Ascending aorta (tissue), 2 donors: ENCODE measurements at places on chromosomes 7 and 10. TPM values are rescaled to one million over a fixed set of nuclear protein-coding genes. Genes with fewer than 3 reads are reported as not detected.

The FGL2 gene
- total RNA-seq, result 77.9 TPM

The FKBP9 gene
- 302 TPM for total RNA-seq

The CNTNAP2 gene
- not detected for total RNA-seq

The OR2A42 gene
- not detected for total RNA-seq

The STEAP2 gene
- total RNA-seq, result 18.7 TPM

The SLC26A4 gene
- 4.7 TPM for total RNA-seq

The ZSCAN25 gene
- total RNA-seq, result 10.3 TPM

The FLNC gene
- total RNA-seq, result 117 TPM

The C7orf33 gene
- not detected for total RNA-seq

The PRR15 gene
- total RNA-seq, result not detected

The PRKRIP1 gene
- total RNA-seq, result 23.6 TPM

DNA sequence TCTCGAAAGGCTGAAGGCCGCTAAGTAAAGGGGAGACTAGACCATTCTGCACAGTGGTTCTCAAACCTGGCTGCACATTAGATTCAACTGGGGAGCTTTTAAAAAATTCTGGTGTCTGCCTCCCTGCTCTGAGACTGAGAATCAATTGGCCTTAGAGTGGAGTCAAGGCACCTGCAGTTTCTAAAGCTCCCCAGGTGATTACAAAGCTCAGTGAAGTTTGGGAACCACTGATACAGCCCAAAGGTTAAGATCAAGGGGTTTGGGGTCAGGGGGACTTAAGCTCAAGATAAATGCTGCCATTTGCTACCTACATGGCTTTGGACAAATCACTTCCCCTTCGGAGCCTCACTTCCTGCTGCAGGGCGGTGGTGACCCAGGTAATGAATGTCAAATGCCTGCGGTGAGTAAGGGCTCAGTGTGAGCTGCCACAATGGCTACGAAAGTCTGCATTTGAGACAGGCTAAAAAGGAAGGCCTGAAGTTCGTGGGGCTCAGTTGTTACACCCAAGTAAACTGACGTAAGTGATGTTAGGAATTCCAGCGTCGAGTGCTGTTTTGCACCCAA, 72.3 kb downstream of the TLL2 start:
- no peak for DNase-seq

GRCh38 chr7:28754027-28754426, 204.1 kb downstream of the TRIL start:
- no peak for DNase-seq

GRCh38 chr10:126137562-126138221, 241.3 kb downstream of the FANK1 start:
- no peak for DNase-seq

DNA sequence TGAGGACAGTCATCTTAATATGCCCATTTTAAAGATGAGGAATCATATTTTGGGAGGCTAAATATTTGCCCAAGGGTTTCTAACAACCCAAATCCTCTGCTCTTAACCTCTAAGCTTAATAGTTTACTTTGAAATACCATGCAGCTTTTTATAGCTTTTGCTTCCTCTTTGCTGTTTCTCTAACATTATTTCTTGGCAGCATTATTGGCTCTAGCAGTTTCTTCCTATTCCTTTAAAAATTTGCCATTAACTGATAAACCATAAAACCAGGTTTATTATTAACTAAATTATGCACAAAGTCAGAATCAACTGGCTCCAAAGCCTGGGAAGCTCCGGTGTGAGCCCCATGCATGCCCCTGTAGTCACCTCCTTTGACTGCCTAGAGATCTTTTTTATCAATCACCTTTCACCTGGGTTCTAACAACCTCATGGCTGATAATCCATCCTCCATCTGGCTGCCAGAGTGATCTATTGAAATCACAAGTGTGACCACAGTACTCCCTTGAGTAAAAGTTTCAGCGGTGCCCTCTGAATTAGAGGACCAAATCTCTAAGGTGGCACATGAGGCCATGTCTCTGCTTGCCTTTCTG, 62.4 kb downstream of the ITGB8 start:
- no peak for DNase-seq

GRCh38 chr10:99396471-99396870, 34.0 kb downstream of the GOT1 start:
- DNase-seq, result no peak

DNA sequence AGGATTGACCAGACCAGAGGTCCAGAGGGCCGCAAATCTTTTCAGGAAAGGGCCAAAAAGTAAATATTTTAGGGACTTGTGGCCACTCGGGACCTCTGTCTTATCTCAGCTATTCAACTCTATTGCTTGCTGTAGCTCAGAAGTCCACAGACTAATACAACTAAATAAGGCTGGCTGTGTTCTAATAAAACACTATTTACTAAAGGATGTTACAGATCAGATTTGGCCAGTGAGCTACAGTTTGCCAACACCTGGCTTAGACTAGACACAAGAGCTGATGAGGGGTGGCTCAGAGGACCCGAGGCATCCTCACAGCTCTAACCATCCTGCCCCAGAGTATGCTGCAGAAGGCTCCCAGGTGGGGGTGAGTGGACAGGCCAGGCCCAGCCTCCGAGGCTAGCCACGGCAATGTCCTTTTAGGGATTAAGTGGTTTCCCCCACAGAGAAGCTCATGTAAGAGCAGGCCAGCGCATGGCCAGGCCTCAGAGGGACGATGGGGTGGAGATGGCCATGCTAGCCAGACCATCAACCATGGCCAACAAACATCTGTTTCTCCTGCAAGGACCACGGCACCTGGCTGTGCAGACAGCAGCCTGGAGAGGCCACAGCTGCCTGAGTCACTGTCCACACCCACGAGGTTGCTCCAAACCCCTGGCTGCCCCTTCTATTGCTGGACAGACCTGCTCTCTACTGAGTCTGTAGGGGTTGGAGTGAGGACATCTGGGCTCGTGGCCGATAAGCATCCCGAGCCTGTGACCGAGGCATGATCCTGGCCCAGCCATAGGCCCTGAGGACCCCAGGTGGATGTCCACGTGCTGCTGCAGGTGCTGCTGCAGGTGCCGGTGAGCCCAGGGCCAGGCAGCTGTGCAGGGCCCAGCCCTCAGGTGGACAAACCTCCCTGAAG, 76.5 kb downstream of the AFAP1L2 start:
- DNase-seq, result no peak

- DNase-seq, result no peak
Observed at GRCh38 chr7:151940048-151940811, 16.0 kb upstream of the GALNTL5 start.

GRCh38 chr7:100545360-100546128, 6.5 kb downstream of the AGFG2 start:
- peak; percentile 91 for DNase-seq

GRCh38 chr7:48041653-48041970, 6.3 kb downstream of the C7orf57 start:
- DNase-seq, result no peak

- no peak for DNase-seq
Observed at GRCh38 chr10:109744020-109744419, 179.3 kb downstream of the XPNPEP1 start.

- no peak for DNase-seq
Observed at GRCh38 chr10:59281861-59282260, 80.5 kb downstream of the FAM13C start.

DNA sequence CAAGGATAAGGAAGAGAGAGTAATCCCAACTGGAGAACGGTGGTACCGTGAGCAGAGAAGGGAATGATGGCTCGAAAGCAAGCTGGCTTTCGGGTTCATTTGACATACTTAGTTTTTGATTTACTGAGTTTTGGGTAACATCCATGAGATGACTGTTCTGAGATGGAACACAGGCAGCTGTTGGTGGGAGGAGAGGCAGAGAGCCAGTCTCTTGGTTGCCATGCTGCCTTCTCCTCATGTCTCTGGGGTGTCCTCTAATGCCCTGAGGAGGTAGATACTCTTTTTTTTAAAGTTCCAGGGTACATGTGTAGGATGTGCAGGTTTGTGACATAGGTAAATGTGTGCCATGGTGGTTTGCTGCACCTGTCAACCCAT, 76.4 kb upstream of the NRP1 start:
- DNase-seq, result no peak

DNA sequence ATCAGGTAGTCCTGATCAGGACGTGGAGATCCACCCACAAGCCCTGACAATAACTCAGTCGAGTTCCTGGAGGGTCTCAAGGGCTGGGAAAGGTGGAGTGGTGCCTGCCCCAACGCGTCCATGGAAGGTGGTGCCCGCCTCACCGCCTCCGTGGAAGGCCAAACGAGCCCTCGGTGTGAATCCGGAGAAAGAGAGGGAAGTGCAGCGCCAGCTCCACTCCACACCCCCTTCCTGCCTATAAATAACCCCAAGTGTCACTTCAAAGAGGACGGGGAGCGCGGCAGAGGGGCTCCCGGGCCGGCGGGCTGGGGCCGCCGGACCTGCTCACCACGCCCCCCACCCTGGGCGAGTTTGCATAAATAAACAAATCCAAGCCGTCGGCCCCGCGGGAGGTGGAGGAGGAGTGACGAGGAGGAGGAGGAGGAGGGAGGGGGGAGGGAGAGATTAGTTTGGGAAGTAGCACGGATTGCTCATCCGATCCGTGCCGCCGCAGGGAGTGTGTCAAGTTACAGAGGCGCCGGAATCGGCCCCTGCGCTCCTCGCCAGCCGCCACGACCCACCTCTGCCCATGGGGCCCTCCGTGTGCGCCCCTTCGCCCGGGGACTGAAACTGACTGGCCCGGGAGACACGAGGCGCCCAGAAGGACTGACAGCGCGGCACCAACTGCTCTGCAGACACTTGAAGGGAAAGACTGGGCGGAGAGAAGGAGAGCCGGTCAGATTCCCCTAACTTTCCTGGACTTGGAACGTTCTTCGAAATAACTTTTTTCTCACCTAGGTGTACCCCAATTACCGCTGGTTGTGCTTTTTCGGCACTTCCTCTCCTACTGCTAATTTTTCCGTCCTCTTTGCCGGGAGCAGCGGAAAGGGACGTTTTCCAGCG, at the start of gene COL13A1:
COL13A1 (plus strand) TSS at position 473 of the 882 bp plus-strand sequence. CDS start 518 bp downstream, outside the sequence.
- no peak for DNase-seq

DNA sequence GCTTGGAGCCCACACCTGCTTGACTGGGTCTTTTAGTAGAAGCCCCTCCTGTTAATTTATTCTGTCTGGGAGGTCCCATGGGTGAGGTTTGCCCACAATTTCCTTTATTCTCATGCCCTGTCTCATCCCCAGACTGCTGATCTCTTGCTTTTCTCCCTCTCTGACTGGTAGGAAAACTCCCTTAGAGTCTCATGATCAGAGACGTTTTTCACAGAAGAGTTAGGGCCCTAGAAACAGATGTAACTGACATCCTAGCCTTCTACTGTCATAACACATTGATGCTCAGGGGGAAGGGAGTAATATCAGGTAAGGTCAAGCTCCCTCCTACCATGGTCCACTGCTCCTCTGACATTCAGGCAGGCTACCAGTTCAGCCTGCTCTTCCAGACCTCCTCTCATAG, 43.7 kb upstream of the WASL start:
- no peak for DNase-seq

DNA sequence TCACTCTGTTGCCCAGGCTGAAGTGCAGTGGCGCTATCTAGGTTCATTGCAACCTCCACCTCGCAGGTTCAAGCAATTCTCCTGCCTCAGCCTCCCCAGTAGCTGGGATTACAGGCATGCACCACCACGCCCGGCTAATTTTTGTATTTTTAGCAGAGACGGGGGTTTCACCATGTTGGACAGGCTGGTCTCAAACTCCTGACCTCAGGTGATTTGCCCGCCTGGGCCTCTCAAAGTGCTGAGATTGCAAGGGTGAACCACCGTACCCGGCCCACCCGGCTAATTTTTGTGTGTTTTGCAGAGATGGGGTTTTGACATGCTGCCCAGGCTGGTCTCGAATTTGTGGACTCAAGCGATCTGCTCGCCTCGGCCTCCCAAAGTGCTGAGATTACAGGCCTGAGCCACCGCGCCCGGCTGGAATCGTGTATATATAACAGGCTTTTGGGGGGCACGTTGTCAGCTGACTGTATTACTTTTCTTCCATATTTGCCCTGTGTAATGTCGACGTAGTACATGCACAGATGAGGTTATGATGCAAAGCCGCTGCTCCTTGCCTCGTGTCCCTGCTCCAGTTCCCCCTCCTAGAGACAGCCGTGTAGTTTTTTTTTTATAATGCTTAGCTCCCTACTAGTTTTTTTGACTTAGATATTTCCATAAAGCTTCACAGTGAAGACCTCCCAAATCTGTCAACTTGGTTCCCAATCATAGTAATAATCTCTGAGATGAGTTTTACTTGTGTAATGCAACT, 883 bp upstream of the TRA2A start:
- no peak for DNase-seq

DNA sequence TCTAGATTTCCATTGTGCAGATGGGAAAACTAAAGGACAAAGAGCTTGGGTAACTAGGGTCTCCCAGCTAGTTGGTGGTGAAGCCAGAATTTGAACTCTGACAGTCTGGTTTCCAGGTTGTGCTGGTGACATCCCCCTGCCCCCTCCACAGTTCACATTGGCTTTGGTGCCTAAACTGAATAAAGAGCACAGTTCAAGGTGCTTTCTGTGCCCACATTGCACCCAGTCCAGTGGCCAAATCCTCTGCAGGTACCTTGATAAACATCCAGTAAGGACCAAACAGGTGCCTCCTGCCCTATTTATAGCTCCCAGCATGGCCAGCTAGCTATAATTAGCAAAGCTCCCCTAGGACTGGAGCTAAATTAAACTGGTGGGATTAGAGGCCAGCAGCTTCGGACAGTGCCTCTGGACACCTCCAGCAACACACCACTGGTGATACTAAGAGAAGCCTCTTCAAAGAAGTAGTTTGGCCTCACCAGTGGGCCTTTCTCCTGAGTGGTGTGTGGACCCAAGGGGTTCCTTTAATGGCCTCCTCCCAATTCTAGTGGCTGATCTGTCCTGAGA, 59.9 kb downstream of the KCNMA1 start:
- no peak for DNase-seq

DNA sequence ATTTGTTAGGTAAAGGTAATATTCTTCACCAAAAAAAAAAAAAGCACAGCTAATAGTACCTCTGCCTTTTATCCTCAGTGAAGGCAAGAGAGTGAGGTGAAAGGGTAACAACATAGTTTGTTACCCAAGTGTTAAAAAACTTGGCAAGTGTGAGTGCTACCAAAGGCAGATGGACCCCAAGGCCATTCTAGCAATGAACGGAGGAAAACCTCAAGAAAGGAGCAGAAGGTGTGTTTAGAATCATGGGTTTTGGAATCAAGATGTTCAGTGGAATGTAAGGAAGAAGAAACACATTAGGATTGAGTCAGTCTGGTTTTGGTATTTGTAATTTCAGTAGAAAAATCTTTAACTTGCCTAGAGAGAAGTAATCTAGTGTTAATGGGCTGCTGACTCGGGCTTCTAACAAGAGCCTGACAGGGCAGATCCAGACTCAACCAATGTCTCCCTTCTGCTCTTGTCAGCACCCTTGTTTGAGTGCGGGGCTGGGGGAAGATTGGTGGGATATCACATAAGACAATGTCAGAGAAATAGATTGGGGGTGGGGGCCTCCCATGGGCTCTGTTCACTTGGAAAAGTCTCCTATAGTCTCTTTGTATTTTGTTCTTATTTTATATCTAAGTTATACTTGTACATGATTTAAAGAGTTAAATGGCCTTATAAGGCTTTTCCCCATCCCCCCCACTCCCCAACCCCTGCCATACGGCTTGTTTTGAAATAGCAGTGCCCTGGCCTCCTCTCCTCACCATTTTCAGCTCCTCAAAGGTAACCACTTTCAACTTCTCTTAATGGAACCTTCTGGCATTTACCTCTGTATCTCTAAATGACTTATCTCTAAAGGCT, 44.4 kb downstream of the SCD start:
- DNase-seq, result no peak
